T-helper 2 cell (primary cell): ENCODE measurements at places on chromosomes 7 and 10.

GRCh38 chr7:142581341-142581740 lies 167.9 kb upstream of the PRSS1 start:
- no peak for DNase-seq

DNA sequence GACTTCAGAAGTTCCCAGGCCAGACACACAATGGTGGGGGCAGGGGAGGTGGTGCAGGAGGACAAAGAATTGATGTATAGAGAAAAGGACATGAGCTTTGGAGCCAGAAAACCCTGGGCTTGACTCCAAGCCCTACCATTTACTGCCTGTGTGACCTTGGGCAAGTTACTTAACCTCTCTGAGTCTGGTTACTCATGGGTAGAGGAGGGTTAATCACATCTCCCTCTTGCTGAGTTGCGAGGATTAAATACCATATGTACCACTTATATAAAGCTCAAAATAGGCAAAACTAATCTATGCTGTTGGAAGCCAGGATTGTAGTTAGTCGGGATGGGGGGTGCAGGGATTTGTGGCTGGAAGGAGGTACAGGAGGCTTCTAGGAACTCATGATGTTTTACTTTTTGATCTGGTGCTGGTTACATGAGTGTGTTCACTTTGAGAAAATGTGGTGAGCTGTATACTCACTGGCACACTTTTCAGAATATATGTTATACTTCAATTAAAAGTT lies 106.8 kb downstream of the SLIT1 start:
- no peak for DNase-seq

- no peak for DNase-seq
Measured at GRCh38 chr7:121634356-121634755, 238.2 kb upstream of the FAM3C start.

- DNase-seq, result no peak
Measured at GRCh38 chr7:101232141-101232850, 5.3 kb downstream of the CLDN15 start.

DNA sequence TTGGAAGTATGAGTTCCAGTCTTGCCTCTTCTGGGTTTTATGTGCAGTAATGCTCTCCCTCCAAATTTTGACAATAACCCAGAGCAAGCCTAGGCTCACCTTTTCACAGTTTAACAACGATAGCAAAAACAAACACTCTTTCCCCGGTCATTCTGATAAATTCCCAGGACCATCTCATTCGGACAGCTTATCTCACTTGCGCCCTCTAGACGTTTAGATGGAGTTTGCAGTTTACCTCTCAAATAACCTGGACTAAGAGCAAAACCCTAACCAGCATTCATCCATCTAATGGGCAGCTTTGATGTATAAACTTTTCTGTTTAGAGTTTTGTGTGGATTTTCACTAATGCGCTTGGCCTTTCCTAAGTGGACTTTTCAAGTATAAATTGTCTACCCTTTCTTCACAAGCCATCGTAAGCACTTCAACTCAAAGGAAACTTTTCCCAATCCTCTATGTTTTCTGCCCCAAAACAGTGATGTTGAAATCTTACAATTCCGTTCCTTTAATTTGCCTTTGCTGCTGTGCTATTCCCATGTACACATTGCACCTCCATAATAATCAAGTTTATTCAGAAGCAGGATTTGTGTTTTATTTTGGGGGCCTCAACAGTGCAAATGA lies 114.9 kb downstream of the HDAC9 start:
- DNase-seq, result no peak

- peak; percentile 59 for DNase-seq
Measured at GRCh38 chr10:74977913-74978847, 133.3 kb upstream of the SAMD8 start.

- no peak for DNase-seq
Measured at GRCh38 chr10:103197903-103198302, 4.8 kb upstream of the NT5C2 start.
